ENCODE measurements at places on chromosomes 5 and 9. TPM values are rescaled to one million over a fixed set of nuclear protein-coding genes. Genes with fewer than 3 reads are reported as not detected.

The CCL28 gene
- total RNA-seq: not detected

The KIF4B gene
- 0.08 TPM for total RNA-seq

The SERINC5 gene
- 144 TPM for total RNA-seq

The SOHLH1 gene
- not detected for total RNA-seq

GRCh38 chr5:117394506-117395157 is 820.0 kb upstream of the SEMA6A start:
- H3K27me3 ChIP-seq: no peaks in the 10 kb centered on the region
- no peak for DNase-seq
- H3K36me3 ChIP-seq: no peaks in the 10 kb centered on the region
- no peaks in the 10 kb centered on the region for H3K4me1 ChIP-seq

- no peak overlapping the region for H3K27ac ChIP-seq
- no peaks in the 10 kb centered on the region for H3K36me3 ChIP-seq
- H3K4me3 ChIP-seq: no peak overlapping the region
- no peaks in the 10 kb centered on the region for H3K27me3 ChIP-seq
Observed at GRCh38 chr5:60277941-60278340, 384.4 kb upstream of the PDE4D start.

DNA sequence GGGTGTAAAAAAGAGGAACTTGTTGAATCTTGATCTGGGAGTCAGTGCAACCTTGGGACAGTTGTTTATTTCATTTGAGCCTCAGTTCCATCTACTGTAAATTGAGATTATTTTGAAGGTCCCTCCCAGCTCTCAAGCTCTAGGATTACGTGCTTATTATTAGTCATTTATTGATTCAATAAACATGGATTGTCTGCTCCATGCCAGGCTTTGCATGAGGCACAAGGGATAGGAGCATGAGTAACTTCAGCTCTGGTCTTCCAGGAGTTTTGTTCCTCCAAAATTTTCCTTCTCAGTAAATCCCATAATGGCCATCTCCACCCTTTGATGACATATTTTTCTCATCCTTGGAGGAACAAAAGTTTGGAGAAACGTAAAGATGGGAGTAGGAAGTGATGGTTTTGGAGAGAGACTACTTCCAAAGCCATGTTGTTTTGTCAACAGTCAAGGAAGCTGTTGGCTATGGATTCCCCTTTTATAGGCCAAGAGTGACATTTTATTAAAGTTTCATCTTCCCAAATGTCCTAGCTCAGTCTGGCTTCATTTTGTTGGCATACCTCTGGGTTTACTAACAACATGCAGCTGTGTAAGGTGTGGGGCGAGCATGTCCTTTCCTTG is 244.6 kb downstream of the DMRT2 start:
- H3K4me3 ChIP-seq: no peak overlapping the region
- no peak for DNase-seq
- no peaks in the 10 kb centered on the region for H3K27me3 ChIP-seq
- no peaks in the 10 kb centered on the region for H3K4me1 ChIP-seq

GRCh38 chr5:80959768-80960442 is at the start of gene RASGRF2:
TSS of gene RASGRF2 (plus strand) at chr5:80960363. CDS start at chr5:80960739, 376 bp downstream.
- no peaks in the 10 kb centered on the region for H3K36me3 ChIP-seq
- peaks cover 3% of the 10 kb centered on the region for H3K27me3 ChIP-seq
- H3K27ac ChIP-seq: no peak within 1 kb of the TSS
- DNase-seq: no peak
- H3K4me3 ChIP-seq: peak within 1 kb of the TSS; percentile 70

GRCh38 chr9:80020530-80020929 is 448.8 kb downstream of the TLE4 start:
- no peaks in the 10 kb centered on the region for H3K27me3 ChIP-seq
- no peak for DNase-seq

DNA sequence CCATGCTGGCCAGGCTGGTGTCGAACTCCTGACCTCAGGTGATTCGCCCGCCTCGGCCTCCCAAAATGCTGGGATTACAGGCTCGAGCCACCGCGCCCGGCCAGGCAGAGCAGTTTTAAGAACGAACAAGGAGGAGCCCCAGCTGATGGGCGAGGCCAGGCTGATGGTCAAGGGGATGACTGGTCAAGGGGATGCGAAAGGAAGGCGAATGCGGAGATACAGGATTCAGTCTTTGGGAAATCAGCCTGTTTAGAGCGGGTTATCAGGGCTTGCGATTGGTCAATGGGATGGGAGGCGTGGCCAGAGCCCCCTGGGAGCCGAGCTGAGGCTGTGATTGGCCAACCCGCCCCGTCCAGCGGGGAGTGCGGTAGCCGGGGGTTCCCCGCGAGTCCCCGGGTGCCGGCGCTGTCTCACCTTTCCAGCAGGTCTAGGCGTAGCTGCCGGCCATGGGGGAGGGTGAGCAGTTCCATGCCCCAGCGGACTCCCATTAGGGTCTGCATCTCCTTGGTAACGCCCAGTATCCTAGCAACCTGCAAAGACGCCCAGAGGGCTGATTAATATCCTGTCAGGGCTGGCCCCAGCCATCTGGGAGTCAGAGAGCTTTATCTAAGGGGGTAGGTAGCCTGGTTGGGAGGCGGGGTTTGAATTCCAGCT is 7.5 kb upstream of the TOR2A start:
- H3K36me3 ChIP-seq: no peaks in the 10 kb centered on the region
- no peaks in the 10 kb centered on the region for H3K4me1 ChIP-seq
- peak overlapping the region; percentile 67 for H3K4me3 ChIP-seq
- no peaks in the 10 kb centered on the region for H3K27me3 ChIP-seq
- no peak overlapping the region for H3K27ac ChIP-seq

DNA sequence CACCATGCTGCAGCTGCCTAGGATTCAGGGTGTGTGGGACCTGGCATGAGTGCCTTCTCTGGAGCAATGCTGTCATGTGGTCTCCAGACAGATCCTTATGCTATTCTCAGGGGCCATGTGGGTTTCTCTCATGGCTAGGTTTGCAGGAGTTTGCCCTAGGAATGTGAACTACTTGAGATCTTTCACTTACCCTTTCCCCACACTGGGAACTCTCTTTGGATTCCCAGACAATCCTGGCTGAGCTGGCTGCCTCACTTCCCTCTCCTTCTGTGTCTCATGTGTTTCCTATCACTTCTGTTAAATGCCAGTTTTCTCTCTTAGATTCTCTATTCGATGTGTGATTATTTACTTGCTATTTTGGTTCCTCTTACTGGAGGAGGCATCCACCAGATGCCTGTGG is 270.2 kb upstream of the RASA1 start:
- H3K4me3 ChIP-seq: no peak overlapping the region
- DNase-seq: no peak
- no peaks in the 10 kb centered on the region for H3K4me1 ChIP-seq
- no peaks in the 10 kb centered on the region for H3K36me3 ChIP-seq
- no peak overlapping the region for H3K27ac ChIP-seq

- H3K4me1 ChIP-seq: no peaks in the 10 kb centered on the region
- no peak overlapping the region for H3K4me3 ChIP-seq
- DNase-seq: no peak
- H3K36me3 ChIP-seq: no peaks in the 10 kb centered on the region
- H3K27me3 ChIP-seq: no peaks in the 10 kb centered on the region
Observed at GRCh38 chr5:40790947-40791593, 7.1 kb downstream of the PRKAA1 start.

DNA sequence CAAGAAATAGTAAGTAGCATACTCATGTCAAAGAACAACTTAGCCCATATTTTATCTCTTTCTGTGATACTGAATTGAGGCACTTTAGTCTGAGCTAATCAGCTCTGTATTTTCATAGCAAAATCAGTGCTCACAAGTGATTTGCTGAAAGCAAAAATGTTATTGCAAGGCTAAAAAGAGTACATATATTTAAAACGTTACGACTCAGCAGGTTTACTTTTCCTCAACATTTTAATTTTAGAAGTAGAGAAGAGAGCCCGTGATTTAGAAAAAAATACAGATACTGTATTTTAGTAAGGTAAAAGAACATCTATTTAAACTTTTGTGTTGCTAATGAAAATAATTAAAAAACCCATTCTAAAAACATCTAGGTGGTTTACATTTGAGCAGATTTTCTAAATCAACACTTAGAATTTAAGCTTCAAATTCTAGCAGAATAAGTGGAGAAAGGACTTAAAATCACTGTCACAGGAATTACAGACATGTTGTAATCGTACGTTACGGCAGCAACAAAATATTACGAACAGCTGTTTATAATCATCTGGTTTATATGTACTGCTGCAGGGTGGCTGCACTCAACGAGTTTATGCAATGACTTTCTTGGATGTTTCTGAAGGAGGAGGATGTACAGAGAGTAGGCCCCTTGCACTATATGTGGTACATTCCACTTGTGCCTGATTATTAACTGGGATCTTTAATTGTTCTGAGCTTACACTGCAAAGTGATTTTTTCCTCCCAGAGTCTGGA is 20.1 kb downstream of the SREK1 start:
- no peak for DNase-seq
- no peaks in the 10 kb centered on the region for H3K27me3 ChIP-seq
- peaks cover 22% of the 10 kb centered on the region for H3K36me3 ChIP-seq

GRCh38 chr9:32344551-32345182 is 39.8 kb upstream of the ACO1 start:
- no peaks in the 10 kb centered on the region for H3K36me3 ChIP-seq
- peak overlapping the region; percentile 78 for H3K27ac ChIP-seq
- peak overlapping the region; percentile 44 for H3K4me3 ChIP-seq
- DNase-seq: peak; percentile 72
- H3K27me3 ChIP-seq: no peaks in the 10 kb centered on the region
- H3K4me1 ChIP-seq: peaks cover 17% of the 10 kb centered on the region

- DNase-seq: no peak
- H3K27me3 ChIP-seq: no peaks in the 10 kb centered on the region
- no peaks in the 10 kb centered on the region for H3K36me3 ChIP-seq
- H3K4me1 ChIP-seq: no peaks in the 10 kb centered on the region
- H3K27ac ChIP-seq: no peak overlapping the region
Observed at GRCh38 chr9:91809581-91810285, 140.3 kb downstream of the ROR2 start.

DNA sequence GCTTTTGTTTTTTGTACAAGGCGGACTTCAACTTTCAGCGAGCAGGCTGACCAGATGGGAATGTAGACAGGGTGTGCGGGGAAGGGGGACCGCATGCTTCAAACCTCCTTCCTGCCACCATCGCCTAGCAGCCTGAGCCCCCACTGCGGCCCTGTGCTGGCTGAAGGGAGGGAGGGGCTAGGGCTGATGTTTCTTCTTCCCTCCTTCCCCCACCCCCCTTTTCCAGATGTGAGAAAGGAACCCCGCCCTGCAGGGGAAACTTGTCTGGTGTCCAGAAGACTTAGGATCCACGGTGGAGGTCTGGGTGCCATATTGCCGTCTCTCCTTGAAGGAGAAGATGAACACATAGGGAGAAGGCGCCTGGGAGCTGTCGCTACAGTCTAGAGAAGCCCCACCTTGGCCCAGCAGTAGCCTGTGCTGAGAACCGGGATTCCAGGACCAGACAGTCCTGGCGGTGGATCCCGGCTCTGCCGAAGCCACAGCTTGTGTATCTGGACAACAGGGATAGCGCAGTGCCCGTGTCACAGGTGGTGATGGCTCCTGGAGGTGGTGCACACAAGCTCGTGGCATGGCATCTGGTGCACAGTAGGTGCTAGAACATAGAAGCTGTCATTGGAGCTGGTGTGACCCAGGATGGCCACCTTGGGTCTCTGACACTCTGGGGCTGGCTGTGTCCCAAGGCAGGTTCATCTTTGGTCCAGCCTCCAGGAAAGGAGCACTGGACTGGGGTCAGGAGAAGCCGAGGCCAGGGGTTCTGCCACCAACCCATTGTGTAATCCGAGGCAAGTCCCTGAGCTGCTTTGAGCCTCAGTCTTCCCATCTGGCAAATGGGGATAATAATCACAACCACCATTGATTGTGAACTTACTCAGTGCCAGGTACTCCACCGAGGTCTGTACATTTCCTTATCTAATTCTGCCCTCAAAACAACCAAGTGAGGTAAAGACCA is 205.6 kb downstream of the C9orf50 start:
- H3K4me1 ChIP-seq: no peaks in the 10 kb centered on the region
- peaks cover 6% of the 10 kb centered on the region for H3K27me3 ChIP-seq
- no peak overlapping the region for H3K27ac ChIP-seq

DNA sequence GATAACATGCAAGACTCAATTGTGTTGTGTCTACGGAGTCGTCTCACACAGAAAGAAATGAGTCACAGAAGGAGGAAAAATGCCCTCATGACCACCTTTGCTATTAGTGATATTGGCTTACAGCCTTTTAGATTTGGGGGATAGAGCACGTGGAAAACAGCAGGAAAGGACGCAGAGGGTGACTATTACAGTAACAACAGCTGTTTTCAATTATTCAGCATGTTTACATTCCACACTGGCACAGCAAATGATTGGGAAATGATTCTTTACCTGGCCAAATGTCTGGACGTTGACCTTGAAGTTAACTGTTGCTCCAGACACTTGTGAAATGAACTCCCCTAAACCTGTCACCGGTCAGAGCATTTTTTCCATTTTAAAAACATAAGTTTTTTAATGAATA is 46.8 kb downstream of the APTX start:
- H3K4me1 ChIP-seq: peaks cover 5% of the 10 kb centered on the region
- H3K27ac ChIP-seq: no peak overlapping the region
- H3K36me3 ChIP-seq: no peaks in the 10 kb centered on the region
- no peaks in the 10 kb centered on the region for H3K27me3 ChIP-seq

Measured in H1 (cell line).